Activated naive CD8-positive, alpha-beta T cell treated with anti-CD3 and anti-CD28 coated beads, Interleukin-2, amount 10 ng/mL, durations not matched to agents 7 days and 5 days (primary cell): ENCODE measurements at places on chromosomes 4 and X.

GRCh38 chr4:134720030-134720429, 518.4 kb upstream of the PABPC4L start:
- DNase-seq, result no peak

GRCh38 chrX:69815519-69815918, 199.6 kb downstream of the EDA start:
- no peak for DNase-seq

DNA sequence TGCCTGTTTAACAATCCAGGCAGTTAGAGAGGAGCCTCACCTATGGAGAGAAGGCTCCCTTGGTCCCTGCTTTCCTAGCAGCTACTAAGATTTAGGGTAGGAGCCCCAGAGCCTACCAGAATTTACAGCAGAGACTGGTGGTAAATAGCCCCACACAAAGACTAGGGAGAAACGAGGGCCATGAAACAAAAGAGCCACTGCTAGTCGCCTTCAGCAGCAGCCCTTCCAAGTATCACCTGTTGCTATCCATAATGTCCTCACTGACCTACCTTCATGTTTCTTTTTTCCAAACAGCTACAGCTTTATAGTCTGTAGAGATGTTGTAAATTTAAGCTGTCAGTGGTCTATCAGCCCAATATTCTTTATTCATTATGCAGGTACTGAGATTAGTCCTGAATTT, 25.3 kb downstream of the ARHGEF6 start:
- no peak for DNase-seq

- DNase-seq, result no peak
These were observed 164.9 kb downstream of the LDB2 start for GRCh38 chr4:16733509-16733908.

GRCh38 chr4:127441571-127441970, 191.2 kb upstream of the INTU start:
- DNase-seq, result no peak

- no peak for DNase-seq
These were observed 37.1 kb upstream of the STX18 start for GRCh38 chr4:4578981-4579380.
